ENCODE measurements at places on chromosomes 7 and 10. TPM values are rescaled to one million over a fixed set of nuclear protein-coding genes. Genes with fewer than 3 reads are reported as not detected.

GRCh38 chr7:3446786-3447185 is 145.7 kb downstream of the SDK1 start:
- no peak for DNase-seq

- DNase-seq = no peak
Observed at GRCh38 chr7:90965211-90965610, 299.0 kb upstream of the FZD1 start.

- no peak for DNase-seq
Observed at GRCh38 chr7:42877862-42878261, 34.0 kb downstream of the C7orf25 start.

The MNX1 gene
- total RNA-seq = 15.4 TPM

- DNase-seq = no peak
Observed at GRCh38 chr10:91980319-91980718, 56.7 kb downstream of the BTAF1 start.

The CALCR gene
- 0.17 TPM for total RNA-seq

The THAP5 gene
- total RNA-seq = 23.2 TPM

DNA sequence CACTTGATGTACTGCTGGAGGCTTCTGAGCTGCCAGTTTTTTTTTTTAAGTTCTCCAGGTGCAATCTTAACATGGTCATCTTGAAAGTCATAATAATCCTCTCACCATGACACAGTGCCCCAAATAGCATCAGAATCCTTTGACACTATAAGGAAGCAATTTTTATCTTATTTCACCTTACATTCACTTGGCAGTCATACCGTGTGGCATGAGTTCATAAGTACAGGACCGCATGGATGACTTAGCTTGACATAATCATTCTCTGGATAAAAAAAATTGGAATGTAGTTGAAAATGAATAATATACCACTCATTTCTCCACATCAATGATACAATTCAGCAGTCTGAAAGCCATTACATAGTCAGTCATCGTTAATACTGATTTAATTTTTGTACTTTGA is 25.6 kb upstream of the TMEM196 start:
- no peak for DNase-seq

DNA sequence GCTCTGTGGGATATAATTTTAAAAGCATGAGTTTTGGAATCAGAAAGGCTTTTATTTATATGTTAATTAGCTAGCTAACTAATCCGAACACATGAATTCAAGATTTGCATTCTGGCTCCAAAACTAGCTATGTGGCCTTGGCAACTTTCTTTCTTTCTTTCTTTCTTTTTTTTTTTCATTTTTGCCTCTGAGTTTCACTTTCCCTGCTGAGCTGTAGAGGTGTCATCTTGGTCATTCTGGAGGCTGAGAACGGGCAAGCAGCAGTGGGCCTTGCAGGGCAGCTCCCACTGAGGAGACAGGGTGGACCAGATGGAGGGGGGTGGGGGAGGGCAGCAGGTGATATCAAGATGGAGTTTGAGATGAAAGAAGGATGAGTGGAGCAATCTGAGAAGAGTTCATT is 24.8 kb upstream of the SFMBT2 start:
- no peak for DNase-seq

DNA sequence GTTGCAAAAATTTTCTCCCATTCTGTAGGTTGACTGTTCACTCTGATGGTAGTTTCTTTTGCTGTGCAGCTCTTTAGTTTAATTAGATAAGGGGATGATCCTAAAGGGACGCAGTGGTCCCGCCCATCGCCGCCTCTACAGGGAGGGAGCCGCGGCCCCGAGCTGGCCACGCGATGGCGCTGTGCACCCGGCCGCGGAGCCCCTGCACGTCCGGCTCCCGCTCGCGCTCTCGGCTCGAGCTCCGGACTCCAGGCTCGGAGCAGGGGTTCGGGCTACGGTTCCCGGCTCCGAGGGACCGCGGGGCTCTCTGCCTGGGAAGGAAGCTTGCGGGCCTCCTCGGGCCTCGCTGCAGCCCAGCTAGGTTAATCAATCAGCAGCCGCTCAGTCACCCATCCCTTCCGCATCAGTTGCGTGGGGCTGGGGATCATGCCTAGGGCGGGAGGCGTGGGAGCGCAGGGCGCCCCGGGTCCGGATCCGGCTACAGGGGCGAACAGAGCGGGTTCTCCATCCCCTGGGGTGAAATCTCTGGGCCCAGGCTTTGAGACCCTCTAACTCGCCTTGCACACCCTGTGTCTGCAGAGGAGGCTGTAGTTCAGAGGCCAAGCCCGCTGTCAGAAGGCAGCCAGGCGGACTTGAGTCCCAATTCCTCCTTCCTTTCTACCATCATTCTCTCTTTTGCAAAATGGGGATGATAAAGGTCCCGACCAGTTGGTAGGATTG is 97.9 kb downstream of the WDR11 start:
- peak; percentile 57 for DNase-seq

DNA sequence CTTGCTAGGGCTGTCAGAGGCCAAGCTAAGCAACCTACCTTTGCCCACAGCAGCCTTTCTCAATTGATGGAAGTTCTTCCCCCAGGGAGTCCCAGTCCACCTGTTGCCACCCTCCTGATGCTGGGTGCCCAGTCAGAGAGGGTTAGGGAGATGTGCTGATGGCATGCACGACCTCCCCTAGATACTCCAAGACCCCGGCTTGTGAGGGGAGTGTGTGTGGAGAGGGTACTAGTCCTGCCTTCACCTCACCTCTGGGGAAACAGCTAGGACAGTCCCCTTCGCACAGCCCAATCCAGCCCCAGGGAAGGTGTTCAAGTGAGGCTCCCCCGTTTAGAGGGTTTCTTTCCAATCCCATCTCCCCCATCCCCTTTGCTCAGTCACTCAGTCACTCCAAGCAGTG is 1.3 kb upstream of the UNC5B start:
- DNase-seq = no peak
